Stomach (tissue), 19 donors: ENCODE measurements at places on chromosomes 4 and X. TPM values are rescaled to one million over a fixed set of nuclear protein-coding genes. Genes with fewer than 3 reads are reported as not detected.

DNA sequence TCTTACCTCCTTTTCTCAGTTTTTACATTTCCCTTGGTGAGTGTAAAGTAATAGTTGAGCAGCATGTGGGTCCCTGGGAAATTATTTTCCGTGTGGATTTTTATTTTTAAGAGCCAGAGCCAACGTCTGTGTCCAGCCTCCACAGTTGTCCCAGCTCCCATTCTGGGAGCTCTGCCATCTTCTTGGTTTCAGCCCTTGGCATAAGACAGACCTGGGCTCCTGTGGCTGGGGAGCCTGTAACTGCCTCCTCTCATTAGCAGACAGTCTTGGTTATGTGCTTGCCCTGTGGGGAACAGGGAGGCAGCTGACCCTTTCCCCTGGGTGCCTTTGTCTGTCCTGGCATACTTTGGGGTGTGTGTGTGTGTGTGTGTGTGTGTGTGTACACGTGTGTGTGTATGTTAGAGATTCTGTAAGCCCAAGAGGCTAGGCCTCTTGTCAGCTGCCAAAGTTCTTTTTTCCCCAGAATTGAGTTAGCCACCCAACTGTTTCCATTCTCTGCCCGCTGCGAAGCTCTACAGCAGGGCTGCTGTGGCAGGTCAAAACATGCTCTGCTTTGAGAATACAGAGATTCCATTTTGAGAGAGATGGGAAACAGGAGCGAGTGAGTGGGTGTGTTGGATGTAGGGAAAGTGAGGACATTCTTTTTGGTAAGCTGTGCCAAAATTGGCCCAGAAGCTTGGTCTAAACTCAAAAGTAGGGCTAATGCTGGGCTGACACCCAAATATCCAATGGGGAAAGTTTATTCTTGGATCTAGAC lies 140.7 kb downstream of the TMEM164 start:
- DNase-seq, result no peak

Gene TMEM154
- 0.81 TPM for polyA plus RNA-seq

Gene GAB3
- polyA plus RNA-seq, result 1.7 TPM

Gene GAGE13
- polyA plus RNA-seq, result not detected

DNA sequence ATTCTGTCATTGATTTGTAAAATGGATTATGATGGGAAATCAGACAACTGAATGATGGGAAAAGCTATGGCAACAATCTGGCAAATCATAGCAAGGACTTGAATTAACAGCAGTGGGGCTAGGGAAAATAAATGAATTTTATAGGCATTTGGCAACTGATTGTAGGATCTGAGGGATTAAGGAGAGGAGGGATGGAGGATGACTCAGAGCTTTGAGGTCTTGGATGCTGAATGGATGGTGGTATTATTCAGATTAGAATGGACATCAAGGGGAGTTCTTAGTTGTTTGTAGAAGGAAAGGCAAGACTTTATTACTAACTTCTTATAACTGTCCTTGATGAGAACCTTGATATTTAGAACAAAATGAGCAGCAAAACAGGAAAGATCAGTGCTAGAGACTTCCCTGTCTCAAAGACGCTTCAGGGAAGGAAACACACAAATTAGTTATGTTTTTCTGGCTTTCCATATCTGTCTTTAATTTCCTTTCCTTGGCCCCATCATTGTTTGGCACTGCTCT lies 51.4 kb upstream of the HHIP start:
- DNase-seq, result no peak
